ENCODE measurements at places on chromosomes 12 and 14.

DNA sequence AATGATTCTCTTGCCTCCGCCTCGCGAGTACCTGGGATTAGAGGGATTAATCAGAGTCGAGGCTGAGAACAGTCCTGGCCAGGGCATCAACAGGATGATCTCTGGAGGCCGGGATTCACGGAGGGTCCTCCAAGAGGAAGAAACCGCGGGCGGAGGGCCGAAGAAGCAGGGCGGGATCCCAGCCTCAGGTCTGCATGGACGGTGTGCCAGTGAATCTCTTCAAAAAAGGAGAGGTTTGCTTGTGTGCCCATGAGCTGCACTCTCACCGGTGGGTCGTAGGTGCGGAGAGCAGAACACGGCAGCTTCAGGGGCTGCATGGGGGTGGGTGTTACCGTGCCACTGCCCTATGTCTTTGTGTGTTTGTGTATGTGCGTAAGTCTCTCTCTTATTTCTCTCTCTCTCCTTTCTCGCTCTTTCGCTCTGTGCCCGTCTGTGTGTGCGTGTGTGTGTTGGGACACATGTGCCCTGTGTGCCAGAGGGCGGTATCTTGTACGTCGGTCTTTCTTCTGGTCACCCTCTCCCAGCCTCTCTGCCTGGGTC lies 768.2 kb upstream of the ALG10B start:
- DNase-seq = no peak

DNA sequence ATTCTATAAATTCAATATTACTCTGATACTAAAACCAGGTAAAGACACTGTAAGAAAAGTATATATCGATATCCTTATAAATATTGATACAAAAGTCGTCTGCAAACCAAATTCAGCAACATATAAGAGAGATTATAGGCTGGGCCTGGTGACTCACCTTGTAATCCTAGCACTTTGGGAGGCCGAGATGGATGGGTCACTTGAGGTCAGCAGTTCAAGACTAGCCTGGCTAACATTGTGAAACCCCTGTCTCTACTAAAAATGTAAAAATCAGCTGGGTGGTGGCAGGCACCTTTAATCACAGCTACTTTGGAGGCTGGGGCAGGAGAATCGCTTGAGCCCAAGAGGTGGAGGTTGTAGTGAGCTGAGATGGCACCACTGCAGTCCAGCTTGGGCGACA lies 13.5 kb upstream of the TUBA1C start:
- no peak for DNase-seq

GRCh38 chr14:96105089-96105925 lies 66.1 kb downstream of the C14orf132 start:
- no peak for DNase-seq

GRCh38 chr12:3622822-3623690 lies 129.9 kb downstream of the CRACR2A start:
- no peak for DNase-seq

GRCh38 chr14:59305231-59305630 lies 116.8 kb downstream of the DAAM1 start:
- no peak for DNase-seq

GRCh38 chr12:5773550-5773949 lies 171.5 kb downstream of the ANO2 start:
- DNase-seq = no peak

All from kidney (tissue), 22 donors.